ENCODE measurements at places on chromosomes 13 and 19.

- no peak for DNase-seq
These were observed 1.2 kb upstream of the MCF2L start for GRCh38 chr13:112967686-112968379.

GRCh38 chr19:55355213-55355821 lies 798 bp upstream of the COX6B2 start:
- no peak for DNase-seq

GRCh38 chr13:55361141-55361540 lies 1779.6 kb upstream of the PRR20A start:
- no peak for DNase-seq

DNA sequence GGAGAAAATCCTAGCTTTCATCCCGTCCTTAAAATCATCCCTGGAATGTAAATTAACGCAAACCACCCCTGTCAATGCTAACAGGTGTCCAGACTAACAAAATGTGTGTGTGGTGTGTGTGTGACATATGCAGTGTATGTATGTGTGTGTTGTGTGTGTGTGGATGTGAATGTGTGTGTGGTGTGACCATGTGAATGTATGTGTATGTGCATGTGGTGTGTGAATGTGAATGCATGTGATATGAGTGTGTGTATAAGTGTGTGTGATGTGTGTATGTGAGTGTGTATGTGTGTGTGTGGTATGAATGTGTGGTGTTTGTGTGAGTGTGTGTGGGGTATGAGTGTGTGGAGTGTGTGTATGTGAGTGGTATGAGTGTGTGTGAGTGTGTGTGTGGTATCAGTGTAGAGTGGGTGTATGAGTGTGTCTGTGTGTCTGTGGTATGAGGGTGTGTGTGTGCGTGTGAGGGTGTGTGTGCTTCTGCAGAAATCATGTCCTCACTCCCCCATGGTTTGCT lies 190.8 kb downstream of the TEX29 start:
- DNase-seq: peak; percentile 32

GRCh38 chr19:33370783-33371182 lies 2.7 kb upstream of the CEBPG start:
- no peak for DNase-seq

DNA sequence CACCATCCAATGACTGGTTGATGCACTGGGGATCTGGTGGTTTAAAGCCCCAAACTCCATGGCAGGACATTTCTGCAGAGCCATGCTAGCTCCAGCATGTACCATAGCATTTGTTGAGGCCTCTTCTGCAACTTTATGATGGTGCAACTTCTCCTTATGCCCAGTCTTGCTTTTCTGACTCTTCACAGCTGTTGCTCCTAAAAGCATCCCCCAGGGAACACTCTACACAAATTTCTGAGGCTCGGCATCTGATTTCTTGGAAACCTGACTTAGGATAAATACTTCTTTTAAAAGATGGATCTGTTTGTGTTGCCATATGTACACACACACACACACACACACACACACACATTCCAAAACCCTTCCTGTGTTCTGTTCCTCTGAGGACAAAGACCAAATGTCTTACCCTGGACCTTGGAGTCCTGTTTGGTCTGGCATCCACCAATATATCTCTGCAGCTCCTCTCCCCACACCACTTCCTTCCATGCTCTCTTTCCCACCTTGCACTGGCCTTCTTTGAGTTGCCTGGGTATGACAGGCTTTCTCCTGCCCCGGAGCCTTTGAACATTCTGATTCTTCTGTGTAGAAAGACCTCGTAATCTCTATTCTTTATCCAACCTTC lies 388.5 kb upstream of the ZNF507 start:
- DNase-seq: no peak

- DNase-seq: no peak
These were observed 38.0 kb downstream of the STK24 start for GRCh38 chr13:98538876-98539275.

- DNase-seq: no peak
These were observed 527.4 kb upstream of the ATXN8OS start for GRCh38 chr13:69580255-69580654.

DNA sequence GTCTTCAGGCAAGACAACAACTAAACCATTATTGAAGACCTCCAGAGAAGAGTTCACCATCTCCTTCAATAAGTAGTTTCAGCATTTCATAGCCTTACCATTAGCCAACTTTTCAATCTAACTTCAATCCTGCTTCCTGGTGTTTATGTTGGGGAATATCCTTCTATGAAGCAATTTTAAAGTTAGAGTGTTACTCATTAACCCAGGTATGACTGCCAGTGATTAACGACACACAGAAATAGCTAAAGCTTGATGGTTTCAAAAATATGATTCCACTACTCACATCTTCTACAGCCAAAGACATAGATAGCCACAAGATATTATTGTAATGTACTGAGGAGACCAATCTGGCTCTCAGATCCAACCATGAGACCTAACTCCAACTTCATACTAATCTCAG lies 403.2 kb downstream of the EFNB2 start:
- no peak for DNase-seq

- DNase-seq: no peak
These were observed 14.3 kb upstream of the EIF3G start for GRCh38 chr19:10134040-10134439.

- no peak for DNase-seq
These were observed 62.4 kb downstream of the MBD3L2B start for GRCh38 chr19:6958791-6959190.

DNA sequence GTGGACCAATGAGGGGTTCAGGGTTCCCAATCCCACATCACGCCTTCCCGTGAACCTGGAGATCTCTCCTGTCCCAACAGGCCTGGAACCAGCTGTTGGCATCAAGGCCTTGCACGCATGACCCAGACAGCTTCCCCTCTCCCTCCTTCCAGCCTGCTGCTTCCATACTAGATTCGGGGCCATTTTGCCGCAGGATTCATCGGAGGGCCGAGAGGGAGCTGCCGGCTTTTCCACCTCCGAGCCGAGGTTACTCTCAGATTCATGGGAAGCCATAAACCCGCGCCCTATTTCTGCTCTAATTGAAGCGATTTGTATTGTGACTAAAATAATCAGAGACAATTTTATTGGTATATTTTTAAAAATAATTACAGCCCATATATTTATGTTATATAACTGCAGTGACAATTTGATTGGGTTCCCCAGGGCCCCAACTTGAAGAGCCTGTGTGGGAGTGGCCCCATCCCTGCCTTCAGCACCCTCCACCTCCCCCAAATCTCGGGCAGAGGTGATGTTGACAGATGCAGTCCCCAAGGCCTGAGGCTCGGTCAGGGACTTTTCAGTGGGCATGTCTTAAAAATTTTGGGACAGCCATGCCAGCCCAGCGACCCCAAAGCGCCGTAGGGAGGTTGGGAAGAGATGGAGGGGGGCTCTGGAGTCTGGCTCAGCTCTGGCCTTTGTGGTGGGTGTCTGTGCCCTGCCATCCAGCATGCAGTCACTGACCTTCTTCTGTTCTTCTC lies 30.8 kb upstream of the PEPD start:
- DNase-seq: no peak

DNA sequence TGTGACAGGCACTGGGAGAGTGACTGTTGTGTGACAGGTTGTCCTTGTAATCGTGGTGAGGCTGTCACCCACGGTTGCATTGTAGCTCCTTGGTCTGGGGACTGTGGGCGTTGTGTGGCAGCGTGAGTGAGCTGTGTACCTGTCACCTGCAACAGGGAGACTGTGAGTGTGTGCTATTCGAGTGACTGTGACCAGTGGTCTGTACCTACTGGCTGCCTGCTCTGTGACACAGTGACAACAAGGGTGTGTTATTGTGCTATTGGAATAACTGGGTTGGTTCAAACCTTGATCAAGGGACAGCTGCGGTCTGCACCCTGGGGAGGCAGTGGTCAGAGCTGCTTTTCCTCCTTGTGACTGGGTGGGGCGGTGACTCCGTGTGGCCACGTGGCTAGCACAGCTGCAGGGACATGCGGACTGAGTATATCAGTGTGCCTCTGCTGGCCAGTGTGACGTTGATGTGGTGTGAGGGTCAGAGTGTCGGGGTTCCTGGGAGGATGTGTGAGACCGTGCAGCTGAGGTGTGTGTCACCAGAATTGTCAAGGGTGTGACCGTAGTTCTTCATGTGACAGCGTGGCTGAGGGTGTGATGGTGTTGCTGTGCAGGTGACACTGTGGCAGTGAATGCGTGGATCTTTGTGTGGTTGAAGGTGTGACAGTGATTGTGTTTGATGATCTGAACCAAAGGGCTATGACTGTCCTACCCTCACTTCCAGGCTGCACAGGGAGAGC lies 10.1 kb upstream of the NFIX start:
- DNase-seq: no peak

- no peak for DNase-seq
These were observed 520.3 kb downstream of the DIAPH3 start for GRCh38 chr13:59643364-59643841.

DNA sequence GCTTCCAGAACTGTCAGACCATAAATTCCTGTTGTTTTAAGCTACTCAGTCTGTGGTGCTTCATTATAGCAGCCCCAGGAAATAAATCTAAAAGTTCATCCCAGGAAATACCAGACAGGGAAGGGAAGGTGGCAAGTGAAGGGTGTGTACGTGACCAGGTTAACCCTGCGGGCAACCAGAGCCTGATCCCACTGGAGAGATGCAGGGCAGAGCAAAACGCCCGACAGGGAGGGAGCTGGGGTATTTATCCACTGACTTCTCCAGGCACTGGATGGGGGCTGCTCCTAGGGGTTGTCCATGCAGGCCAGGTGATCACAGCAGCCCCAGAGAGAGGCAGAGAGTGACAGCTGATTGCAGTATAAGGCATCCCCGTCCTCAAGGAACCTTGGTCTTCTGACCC lies 150.9 kb downstream of the CACNA1A start:
- no peak for DNase-seq

DNA sequence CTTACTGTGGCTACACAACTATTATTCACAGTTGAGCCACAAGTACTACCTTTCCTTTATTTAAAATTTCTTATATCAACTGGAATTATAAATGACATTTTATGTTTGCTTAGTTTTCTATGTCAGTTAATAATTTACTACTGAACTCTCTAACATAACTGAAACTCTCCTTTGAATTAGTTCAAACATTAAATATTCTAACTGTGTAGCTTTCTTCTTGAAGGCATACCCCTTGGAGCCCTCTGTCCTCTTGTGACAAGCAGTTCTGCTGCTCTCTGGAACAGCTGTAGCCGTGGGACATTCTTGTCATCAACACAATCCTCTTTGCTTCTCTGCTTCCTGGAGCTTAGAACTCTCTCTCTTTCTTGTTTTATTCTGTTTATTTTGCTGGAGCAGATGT lies 244.8 kb downstream of the NHLRC3 start:
- DNase-seq: no peak

DNA sequence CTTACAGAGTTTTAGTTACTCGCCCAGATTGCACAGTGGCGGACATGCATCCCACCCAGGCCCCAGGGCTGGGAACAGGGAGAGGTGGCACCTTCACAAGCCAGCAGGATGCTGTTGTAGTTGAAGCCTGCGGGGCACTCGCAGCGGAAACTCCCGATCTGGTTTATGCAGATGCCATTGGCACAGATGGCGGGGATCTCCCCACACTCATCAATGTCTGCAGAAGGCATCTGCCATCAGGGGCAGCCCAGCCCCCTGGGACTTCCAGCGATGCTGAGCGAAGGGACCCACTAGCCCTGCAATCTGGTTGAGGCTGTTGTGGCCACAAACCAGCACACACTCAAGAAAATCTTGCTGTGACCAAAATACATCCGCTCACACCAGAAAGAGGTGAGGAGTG lies 44.6 kb downstream of the CCL25 start:
- no peak for DNase-seq

DNA sequence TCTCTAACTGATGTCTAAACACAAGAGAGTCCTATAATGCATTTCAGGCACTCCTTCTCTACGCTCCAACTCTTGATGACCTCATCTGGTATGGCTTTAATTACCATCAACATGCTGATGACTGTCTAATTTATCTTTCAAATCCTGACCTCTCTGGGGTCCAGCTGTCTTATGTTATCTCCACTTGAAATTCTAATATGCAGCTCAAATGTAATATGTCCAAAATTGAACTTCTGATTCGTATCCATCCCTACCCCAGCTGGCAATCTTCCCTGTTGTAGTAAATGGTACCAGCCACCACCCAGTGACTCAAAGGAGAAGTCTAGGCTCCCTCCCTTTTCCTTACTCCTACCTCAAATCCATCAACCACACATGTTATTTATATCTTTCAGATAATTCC lies 288.0 kb upstream of the SLC10A2 start:
- no peak for DNase-seq

GRCh38 chr13:66751691-66752090 lies 478.4 kb downstream of the PCDH9 start:
- no peak for DNase-seq

DNA sequence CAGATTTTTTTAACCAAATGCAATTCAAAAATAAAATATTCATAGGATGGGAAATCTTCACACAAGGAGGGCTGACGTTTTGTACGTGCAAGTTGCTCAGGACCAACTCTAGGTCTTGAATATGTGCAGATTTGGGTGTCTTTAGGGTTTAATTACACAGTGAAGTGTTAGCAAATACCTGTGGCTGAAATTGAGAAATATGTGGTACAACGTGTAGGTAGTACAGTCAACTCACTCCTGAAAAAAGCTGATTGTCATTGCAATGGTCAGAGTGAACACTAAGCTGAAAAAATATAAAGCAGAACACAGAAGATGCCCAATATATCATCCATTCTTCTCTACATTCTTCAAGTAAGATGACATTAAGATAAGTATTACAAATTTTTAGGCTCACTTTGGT lies 314.3 kb downstream of the SLITRK1 start:
- DNase-seq: no peak

DNA sequence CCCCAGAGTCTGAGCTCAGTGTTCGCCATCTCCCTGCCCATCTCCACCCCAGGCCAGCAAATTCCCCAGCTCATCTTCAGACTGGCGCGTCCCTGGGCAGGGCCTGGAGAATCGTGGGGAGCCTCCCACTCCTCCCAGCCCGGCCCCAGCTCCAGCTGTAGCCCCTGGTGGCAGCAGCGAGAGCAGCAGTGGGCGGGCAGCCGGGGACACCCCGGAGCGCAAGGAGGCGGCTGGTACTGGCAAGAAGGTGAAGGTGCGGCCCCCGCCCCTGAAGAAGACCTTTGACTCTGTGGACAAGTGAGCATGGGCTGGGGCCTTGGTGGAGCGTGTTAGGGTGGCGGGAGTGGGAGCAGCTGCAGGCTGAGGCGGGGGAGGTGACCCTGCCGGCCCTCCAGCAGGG lies 8.4 kb upstream of the PRR19 start:
- DNase-seq: no peak

DNA sequence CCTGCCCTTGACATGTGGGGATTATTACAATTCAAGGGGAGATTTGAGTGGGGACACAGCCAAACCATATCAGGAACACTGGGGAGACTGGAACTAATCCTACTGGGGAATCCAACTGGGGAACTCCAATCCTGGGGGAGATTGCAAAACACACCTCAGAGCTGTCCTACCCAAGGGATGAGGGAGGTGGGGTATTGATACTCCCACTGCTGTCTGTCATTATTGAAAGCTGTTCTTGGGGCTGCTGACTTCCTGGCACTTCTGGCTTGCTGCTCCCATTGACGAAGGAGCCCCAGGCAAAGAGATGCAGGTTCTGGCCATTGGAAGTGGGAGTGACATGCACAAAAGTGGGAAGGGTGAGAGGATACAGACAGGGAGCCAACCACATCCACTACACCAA lies 24.7 kb upstream of the POP4 start:
- no peak for DNase-seq

GRCh38 chr13:101289764-101290163 lies 126.5 kb downstream of the NALCN start:
- DNase-seq: peak; percentile 80

All from ecto neural progenitor cell (in vitro differentiated cells).